ENCODE measurements at places on chromosomes 1 and 21.

DNA sequence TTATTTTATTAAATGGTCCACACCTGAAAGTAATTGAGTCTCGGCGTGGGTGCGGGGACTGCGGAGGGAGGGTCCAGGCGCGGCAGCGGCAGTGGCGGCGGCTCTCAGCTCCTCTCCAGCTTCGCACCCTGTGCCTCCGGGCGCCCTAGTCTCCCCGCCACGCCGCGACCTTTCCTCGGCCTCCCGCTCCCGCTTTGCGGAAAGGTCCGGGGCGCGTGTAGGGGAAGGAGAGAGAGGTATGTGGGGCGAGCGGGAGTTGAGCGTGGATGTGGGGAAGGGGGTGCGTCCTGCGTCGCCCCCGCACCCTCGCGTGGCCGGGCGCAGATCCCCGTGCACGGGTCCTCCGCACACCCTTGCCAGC is 13.4 kb upstream of the ALX3 start:
- no peak for DNase-seq

GRCh38 chr1:206863266-206863665 is 2.2 kb upstream of the IL20 start:
- DNase-seq, result no peak

- no peak for DNase-seq
Observed at GRCh38 chr1:181630838-181631237, 147.5 kb downstream of the CACNA1E start.

GRCh38 chr1:157622471-157622870 is 24.6 kb upstream of the FCRL4 start:
- DNase-seq, result no peak

GRCh38 chr1:214570442-214570841 is 19.0 kb upstream of the PTPN14 start:
- DNase-seq, result peak; percentile 48

DNA sequence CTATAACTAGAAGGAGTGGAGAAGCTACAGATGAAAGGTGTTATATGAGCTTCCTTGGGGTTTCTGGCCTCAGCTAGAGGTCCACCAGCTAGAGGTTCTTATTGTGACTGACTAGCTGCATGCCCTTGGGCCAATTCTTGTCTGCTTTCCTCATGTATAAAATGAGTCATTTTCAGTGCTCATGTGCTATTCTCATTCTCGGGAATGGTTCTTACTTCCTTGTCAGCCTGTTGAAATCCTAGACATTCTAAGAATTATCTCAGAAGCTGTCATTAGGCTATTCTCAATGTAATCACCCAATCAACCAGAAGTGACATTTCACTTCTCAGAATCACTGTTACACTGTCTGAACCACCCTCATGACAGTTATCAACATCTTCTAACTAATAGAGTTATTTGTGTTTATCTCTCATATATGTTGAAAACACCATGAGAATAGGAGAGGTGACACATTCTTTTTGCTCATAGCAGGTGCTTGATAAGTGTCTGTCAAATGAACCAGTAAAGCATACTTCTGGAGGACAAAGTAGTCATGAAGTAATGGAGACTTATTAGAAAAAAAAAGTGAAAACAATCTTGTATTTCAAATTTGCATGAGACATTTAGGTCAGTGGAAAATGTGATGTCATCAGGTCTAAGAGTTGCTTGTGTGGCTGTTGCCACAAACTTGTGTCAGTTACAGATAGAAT is 122.8 kb upstream of the IVNS1ABP start:
- peak; percentile 40 for DNase-seq

GRCh38 chr1:224061436-224061835 is 52.5 kb upstream of the FBXO28 start:
- no peak for DNase-seq
